Stimulated activated naive CD4-positive, alpha-beta T cell (primary cell): ENCODE measurements at places on chromosomes 1 and 21.

- no peak for DNase-seq
Measured at GRCh38 chr1:73674945-73675561, 522.9 kb downstream of the LRRIQ3 start.

DNA sequence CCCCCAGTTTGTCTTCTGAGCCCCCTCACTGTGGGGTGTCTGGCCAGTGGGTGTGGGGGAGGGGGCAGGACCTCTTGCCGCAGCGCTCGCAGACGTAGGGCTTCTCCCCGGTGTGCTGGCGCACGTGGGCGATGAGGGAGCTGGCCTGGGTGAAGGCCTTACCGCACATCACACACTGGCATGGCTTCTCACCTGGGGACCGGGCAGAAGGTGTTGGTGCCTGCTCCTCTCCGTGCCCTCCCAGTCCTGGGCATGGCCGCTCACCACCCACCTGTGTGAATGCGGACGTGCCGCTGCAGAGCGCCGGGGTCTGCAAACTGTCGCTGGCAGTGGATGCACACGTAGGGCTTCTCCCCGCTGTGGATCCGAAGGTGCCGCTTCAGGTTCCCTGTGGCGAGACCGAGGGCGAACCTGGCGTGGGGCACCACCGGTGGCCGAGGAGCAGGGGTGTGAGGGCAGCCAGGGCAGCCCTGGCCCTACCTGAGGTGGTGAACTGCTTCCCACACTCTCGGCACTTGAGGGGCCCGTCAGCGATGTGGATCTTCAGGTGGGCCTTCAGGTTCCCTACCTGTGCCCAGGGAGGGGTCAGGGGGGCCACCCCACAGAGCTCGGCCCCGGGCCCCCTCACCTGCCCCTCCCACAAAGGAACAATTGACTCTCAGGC, 32.4 kb downstream of the ZBTB17 start:
- DNase-seq = no peak

GRCh38 chr1:10685808-10686403, 110.5 kb downstream of the CASZ1 start:
- no peak for DNase-seq

- no peak for DNase-seq
Measured at GRCh38 chr1:7284839-7285435, 486.2 kb upstream of the VAMP3 start.

- DNase-seq = no peak
Measured at GRCh38 chr1:231487910-231488309, 40.6 kb upstream of the TSNAX start.

DNA sequence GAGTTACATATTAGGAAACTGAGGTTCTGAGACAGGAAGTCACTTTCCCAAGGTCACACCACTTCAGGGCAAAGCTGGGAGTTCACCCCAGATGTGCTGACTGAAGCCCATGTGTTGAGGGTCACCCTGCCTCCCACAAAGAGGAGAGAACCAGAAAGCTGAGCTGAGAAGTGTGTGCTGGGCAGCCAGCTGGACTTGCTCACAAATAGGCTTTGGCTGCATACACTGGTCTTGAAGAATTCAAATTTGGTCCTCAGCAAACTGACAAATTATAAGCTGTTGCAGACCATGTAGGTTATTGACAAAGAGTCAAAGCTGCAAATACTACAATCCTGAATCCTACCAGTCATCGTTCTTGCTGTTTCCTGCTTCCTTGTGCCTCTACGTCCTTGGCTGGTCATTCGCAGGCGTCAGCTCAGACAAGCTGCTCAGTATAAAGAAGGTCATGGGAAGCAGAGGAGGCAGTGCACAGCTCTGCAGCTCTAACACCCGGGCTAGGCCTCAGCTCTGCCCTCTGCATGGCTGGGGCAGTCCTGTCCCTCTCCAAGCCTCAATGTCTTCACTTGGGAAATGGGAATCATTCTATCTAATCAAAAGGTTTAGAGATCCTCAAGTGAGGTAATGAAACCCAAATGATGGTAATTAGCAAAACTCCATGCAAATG, 40.0 kb downstream of the CDCP2 start:
- DNase-seq = no peak

- no peak for DNase-seq
Measured at GRCh38 chr1:1185101-1185765, 11.6 kb downstream of the TTLL10 start.

GRCh38 chr1:216178281-216178680, 245.0 kb downstream of the USH2A start:
- no peak for DNase-seq

- peak; percentile 14 for DNase-seq
Measured at GRCh38 chr1:41917076-41917475, 1.6 kb downstream of the HIVEP3 start.

DNA sequence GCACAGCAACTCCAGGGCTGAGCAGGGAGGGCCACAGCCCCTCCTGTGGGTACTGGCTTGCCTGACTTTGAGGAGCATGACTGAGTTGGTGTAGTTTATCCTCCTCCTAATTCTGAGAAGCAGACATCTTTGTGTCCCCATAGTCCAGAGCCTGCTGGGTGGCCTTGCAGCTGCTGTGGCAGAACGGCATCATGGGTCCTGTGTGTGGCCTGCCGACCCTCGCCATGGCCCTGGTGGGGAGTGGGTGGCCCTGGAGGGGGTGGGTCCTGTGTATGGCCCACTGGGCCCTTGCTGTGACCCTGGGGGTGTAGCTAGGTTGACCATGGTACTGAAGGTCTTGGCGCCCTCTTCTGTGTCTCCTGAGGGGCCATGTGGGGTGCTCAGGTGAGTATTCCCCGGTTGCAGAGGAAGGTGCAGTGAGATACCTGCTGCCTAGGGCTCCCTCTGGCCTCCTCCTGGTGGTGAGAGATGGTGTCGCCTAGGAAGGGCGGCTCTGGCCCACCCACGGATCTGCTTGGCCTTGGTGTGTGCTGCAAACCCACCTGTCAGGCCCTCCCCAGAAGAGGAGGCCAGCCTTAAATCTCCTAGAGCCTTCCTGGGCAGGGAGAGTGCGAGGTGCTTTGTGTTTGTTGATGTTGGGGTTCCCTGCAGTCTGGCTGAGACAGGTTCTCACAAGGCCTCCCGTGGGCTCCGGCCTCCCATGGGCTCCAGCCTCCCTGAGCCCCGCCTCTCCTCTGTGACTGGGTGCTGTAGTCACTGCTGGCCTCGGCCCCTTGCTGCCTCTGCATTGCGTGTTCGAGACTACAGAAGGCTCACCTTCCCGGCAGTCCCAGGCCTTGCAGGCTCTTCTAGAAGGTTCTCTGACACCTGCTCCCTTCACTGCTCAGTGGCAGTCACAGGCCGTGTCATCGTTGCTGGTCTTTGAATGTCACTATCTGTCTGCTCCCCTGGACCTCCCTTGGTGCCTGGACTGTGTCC, 7.8 kb downstream of the SNAP47 start:
- no peak for DNase-seq

DNA sequence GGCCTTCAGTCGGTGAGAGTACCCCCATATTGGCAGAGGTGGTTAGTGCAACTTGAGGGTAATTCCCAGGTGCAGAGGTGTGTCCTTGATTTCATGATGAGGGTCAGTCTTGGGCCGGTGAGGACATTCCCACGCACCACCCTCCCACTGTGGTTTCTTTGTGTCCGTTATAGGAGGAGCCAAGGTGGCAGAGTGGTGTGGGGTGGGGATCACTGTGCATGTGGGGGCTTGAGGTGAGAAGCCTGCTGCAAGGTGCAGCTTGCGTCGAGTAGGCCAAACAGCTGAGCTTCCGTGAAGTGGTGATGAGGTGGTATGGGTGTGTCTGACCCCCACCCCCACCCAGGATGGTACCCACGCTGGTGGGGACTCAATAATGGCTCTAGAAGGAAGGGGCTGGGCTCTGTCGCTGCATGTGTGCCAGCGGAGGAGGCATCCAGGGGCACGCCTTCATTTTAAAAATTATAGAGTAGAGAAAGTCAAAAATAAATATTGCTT, 6.2 kb downstream of the PTPRF start:
- no peak for DNase-seq

DNA sequence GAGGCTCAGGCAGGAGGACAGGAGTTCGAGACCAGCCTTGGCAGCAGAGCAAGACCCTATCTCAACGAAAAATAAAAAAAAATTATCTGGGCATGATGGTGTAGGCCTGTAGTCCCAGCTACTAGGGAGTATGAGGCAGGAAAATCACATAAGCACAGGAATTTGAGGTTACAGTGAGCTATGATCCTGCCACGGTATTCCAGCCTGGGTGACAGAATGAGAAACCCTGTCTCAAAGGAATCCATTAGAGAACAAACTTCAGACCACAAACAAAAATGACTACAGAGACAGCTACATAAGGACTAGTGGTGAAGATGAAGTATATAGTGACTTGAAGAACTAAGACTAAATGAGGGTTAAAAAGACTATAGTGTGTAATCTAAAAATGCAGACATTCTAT, 233.1 kb downstream of the RERE start:
- DNase-seq = no peak

DNA sequence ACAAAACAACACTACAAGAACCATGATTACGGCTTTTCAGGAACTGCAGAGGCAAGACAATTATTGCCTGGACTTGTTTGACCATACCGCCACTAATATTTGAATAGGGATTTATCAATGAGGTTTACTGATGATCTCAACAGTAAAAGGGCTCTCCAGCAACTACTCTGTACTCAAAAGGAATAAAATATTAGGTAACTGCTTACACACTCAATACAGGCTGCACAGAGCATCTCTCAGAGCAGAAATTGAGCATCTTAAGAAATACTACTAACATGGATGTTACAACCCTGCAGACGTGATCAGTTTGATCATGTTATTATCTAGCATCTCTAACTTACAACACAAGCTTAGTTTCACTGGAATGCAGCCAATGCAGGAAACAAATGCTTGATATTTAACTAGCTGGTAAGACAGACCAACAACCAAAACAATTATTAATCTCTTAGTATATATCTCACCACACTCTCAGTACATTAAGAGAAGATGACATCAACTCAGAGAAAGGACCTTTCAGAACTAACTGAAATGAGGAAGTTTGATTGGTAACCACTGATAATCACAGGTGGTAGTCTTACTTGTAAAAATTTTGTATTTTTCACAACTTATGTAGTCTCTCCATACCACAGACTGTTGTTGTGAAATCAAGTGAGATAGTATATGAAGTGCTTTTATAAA, 52.2 kb downstream of the PUM1 start:
- no peak for DNase-seq

DNA sequence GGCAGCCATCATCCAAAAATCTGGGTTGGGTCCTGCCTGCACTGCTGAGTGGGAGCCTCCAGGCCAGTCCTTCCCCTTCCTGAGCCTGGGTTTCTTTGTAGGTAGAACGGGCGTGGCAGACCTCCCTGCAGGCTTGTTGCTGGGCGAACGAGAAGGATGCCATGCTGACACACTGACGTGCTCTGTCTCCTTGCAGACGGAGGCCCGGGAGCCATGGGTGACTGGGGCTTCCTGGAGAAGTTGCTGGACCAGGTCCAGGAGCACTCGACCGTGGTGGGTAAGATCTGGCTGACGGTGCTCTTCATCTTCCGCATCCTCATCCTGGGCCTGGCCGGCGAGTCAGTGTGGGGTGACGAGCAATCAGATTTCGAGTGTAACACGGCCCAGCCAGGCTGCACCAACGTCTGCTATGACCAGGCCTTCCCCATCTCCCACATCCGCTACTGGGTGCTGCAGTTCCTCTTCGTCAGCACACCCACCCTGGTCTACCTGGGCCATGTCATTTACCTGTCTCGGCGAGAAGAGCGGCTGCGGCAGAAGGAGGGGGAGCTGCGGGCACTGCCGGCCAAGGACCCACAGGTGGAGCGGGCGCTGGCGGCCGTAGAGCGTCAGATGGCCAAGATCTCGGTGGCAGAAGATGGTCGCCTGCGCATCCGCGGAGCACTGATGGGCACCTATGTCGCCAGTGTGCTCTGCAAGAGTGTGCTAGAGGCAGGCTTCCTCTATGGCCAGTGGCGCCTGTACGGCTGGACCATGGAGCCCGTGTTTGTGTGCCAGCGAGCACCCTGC, 1.4 kb downstream of the GJA4 start:
- no peak for DNase-seq

GRCh38 chr21:14054682-14055081, 156.1 kb downstream of the LIPI start:
- no peak for DNase-seq

DNA sequence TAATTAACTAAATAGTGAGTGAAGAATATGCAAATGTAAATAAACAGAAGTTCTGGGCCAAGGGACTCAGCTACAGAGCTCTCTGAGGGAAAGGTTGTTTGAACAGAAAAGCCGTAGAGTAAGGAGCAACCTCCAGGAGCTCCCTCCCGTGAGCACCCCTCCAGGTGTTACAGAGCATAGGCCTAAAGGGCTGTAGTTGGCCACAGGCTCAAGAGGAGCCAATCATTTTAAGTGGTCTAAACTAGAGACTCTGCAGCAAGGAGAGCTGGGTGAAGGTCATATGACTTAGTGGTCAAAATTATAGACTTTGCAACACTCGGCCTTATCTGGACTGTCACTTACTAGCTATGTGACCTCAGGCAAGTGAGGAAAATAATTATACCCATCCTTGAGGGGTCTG, 19.1 kb upstream of the RXRG start:
- no peak for DNase-seq

DNA sequence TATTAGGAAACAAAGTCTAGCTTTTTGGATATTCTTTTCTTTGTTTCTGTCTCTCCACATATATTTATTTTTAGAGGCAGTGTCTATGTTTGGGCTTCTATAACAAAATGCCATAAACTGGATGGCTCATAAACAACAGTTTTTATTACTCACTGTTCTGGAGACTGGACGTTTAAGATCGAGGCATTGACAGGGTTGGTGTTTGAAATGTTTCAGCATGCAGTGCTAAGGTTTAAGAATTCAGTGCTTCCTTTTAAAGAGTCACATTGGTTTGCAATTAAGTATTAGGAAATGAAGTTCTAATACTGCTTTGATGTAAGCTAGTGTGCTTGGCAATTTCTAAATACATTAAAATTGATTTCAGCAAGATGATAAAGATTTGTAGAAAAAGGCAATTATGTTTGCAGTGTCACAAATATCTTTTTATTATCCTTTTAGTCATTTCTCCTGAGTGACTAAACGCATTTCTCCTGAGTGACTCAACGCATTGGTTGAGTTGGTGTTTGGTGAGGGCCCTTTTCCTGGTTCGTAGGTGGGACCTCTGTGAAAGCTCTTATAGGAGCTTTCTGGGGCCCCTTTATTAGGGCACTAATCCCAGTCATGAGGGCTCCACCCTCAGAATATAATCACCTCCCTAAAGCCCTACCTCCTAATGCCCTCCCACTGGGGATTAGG, 317.0 kb downstream of the USP25 start:
- no peak for DNase-seq
